Activated CD4-positive, alpha-beta T cell treated with anti-CD3 and anti-CD28 coated beads, Interleukin-2, amount 50 U/mL, for 24 hours (primary cell): ENCODE measurements at places on chromosomes 11 and 22.

- DNase-seq: no peak
These were observed 245.8 kb downstream of the ETS1 start for GRCh38 chr11:128341280-128342248.

DNA sequence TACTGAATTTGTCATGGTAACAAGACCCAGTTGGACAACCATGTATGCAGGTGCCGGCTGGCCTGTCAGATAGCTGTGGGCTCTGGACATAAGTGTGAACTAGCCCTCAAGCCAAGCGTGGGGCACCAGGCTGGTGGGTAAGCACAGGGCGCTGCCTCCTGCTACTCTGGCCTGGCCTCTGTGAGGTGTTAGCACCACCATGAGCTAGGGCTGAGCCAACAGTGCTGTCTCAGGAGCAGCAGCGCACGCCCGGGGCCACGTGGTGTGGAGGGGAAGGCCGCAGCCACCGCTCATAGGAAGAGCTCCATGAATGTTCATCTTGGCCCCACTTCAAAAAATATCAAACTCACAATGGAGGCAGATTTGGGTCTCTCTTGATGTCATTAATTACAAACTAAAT lies 35.3 kb upstream of the GNB1L start:
- DNase-seq: no peak

- DNase-seq: no peak
These were observed 9.9 kb upstream of the OR51V1 start for GRCh38 chr11:5210376-5210885.

- DNase-seq: no peak
These were observed 25.5 kb downstream of the TNKS1BP1 start for GRCh38 chr11:57299150-57299737.

DNA sequence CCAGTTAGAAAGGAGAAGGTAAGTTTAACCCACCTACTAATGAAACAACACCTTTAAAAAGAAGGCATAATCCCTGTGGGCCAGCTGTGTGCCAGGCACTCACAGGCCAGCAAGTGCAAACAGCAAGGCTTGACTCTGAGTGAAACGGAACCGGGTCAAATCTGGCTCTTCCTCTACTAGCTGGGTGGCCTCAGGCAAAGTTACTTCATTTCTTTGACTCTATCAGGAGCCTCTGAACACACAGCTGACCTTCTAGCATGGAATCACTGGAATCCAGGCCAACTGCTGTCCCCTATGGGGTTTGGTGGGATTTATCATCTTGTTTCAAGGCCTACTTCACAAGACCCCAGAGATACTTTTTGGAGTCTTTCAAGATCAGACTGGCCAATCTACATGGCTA lies 3.3 kb downstream of the RAB38 start:
- no peak for DNase-seq

GRCh38 chr11:103633068-103633788 lies 403.2 kb upstream of the DDI1 start:
- no peak for DNase-seq

DNA sequence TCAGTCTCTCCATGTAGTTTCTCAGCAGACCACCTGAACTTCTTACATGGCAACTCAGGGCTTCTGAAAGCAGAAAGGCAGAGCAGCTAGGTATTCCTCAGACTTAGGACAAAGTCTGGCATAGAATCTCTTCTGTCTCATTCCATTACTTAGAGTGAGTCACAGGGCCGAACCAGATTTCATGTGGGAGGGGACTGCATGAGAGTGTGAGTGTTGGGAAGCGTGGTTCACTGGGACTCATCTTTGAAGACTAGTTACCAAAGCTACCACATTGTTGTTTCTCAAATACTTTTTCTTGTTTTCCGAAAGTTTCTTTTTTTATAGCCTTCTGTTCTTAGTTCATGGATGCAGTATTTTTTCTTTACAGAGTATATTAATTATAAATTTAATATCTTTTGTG lies 36.1 kb upstream of the SCN3B start:
- no peak for DNase-seq

DNA sequence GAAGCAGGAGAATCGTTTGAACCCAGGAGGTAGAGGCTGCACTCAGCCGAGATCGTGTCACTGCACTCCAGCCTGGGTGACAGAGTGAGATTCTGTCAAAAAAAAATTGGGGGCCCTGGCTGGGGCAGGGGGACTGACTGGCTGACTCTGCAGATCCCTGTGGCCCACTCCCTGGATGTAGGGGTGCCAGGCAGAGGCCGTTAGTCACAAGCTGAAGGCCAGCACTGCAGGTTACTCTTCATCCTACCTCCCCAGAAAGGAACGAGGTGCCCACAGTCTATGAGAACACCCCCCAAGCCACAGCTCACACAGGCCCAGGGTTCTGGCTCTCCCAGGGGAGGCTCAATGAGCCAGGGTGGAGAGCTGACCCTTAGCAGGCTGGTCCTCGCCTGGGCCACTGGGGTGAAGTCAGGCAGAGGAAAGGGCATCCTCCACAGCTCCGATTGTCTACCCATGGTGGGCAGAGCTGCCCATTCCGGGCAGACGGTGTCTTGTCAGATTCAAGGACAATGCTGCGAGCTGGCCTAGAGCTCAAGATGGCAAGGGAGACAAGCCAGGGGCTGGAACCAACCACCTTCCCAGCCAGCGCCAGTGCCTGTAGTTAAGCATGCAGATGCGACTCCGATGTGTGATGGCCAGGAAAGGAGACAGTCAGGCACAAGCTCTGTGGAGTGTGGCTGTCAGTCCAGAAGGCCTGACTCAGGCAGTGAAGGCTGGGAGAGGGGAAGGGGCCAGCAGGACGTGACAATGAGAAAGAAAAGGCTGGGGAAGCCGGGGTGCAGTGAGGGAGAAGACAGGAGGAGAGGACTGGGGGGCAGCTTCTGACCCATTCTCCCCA lies 12.4 kb downstream of the C11orf24 start:
- DNase-seq: no peak

DNA sequence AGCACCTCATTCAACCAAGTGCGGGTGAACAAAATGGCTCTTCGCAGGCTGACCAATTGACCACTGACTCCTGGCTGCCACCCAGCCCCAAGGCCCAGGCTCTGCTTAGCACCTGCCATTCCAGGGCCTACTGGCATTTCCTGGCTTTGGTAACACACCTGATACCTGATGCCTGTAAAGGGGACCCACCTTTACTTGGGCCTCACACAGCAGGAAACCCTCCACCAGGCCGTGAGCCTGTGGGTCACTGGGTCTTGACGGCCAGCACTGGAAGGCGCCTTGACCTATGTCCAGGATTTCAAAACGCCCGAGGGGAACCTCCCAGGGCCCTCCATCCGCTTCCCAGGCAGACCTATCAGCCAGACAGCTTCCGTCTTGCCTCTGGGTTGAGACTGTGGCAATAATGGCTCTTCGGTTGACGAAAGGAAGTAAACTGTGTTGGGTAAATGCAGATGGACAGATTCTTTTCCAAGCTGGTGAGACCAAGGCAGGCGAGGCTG lies 16.8 kb upstream of the TMEM184B start:
- DNase-seq: no peak
